Activated T-helper 1 cell treated with anti-CD3 and anti-CD28 coated beads, Interleukin-12 subunit alpha, Interleukin-12 subunit beta, Interleukin-2, Interleukin-4 antibody, amounts not matched to agents 30 ng/mL and 10 ng/mL and 1 ng/mL, durations not matched to agents 14 hours and 24 hours and 36 hours (primary cell): ENCODE measurements at places on chromosomes 7 and 10. TPM values are rescaled to one million over a fixed set of nuclear protein-coding genes. Genes with fewer than 3 reads are reported as not detected.

NKX1-2 gene
- total RNA-seq = not detected in 2 replicates

- no peak overlapping the region for H3K4me3 ChIP-seq
- peaks cover 26% of the 10 kb centered on the region for H3K36me3 ChIP-seq
- H3K27ac ChIP-seq = no peak overlapping the region
These were observed 41.9 kb downstream of the MKI67 start for GRCh38 chr10:128084364-128084763.

GRCh38 chr7:115937960-115938359 lies 92.6 kb downstream of the TFEC start:
- no peaks in the 10 kb centered on the region for H3K36me3 ChIP-seq
- H3K4me3 ChIP-seq = no peak overlapping the region

DNA sequence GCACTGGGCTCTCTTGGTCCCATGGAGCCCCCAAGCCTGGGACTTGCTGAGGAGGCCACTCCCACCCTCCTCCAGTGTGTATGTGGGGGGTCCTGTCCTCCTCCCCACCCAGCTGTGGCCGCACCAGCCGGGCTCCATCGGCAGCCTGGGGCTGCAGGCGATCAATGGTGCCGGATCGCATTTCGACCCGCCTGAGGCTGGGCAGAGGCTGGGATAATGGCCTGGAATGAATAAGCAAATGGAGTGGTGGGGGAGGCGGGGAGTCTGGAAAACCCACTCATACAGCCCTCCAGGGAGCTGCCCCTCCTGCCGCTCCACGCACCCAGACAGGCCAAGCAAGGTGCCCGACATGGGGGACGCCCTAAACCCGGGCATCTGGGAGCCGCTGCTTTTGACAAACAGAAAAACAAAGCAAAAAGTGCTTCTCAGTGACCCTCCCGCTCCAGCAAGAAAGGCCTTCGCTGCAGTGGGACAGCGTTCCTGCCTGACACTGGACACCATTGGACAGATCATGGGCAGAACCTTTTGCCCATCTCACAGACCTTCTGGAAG lies 160.5 kb downstream of the NRF1 start:
- peaks cover 19% of the 10 kb centered on the region for H3K27me3 ChIP-seq
- H3K27ac ChIP-seq = no peak overlapping the region
- no peaks in the 10 kb centered on the region for H3K4me1 ChIP-seq
- H3K4me3 ChIP-seq = no peak overlapping the region
- no peaks in the 10 kb centered on the region for H3K36me3 ChIP-seq

- no peak overlapping the region for H3K27ac ChIP-seq
- H3K27me3 ChIP-seq = no peaks in the 10 kb centered on the region
- no peaks in the 10 kb centered on the region for H3K4me1 ChIP-seq
- DNase-seq = no peak
- H3K36me3 ChIP-seq = no peaks in the 10 kb centered on the region
These were observed 758.7 kb downstream of the CNTNAP2 start for GRCh38 chr7:146875237-146875785.

GRCh38 chr7:87056346-87056745 lies 3.1 kb downstream of the ELAPOR2 start:
- no peak overlapping the region for H3K27ac ChIP-seq
- H3K27me3 ChIP-seq = peaks cover 16% of the 10 kb centered on the region
- DNase-seq = no peak
- no peak overlapping the region for H3K4me3 ChIP-seq
- no peaks in the 10 kb centered on the region for H3K36me3 ChIP-seq
